ENCODE measurements at places on chromosomes 1 and 21. TPM values are rescaled to one million over a fixed set of nuclear protein-coding genes. Genes with fewer than 3 reads are reported as not detected.

GRCh38 chr1:61090546-61091202 lies 8.3 kb downstream of the NFIA start:
- DNase-seq, result no peak

The OVAAL gene
- total RNA-seq, result not detected

GRCh38 chr1:61210435-61211154 lies 128.2 kb downstream of the NFIA start:
- DNase-seq, result no peak

DNA sequence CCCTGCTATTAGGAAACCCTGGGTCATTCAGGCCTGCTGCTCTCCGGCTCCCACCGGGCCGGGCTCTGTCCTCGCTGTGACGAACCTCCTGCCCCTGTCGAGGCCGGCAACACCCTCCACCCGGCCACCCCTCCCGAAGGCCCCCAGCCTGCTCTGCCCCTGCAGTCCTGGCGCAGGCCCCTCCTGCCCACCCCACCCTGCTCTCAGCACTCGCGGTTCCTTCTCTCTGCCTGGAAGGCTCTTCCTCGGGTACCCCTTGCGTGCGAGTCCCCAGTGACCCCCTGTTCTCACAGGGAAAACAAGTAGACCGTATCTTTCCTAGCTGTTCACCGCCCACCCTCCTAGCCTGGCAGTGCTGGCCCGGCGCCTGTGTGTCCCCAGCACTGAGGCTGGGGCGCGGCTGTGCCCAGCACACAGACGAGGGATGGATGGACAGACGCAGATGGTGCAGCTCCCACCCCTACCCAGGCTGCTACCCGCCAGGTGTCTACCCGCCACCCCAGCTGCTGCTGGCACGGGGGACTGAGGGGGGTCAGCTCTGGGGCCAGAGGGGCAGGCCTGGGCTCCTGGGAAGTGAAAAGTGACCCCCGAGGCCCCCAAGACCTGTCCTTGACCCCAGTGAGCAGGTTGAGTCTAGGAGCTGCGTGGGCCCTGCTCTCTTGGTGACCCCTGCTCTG lies 3.1 kb upstream of the VWA1 start:
- DNase-seq, result no peak

DNA sequence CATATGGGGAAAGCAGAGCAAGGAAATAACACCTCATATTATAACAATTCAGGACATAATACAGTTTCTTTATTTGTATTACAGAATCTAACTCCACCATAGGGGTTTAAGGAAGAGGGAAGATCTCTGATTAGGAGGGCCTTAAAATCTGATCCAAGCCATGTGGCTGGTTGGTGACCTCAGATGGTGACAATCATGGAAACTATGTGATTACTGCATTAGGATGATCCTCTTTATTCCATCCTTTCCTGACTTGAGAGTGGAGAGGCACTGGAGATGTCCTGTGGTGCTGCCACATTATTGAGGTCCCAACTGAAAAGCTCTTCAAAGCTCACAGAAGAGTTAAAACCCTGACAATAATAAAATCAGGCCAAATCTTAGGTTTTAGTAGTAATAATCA lies 168.1 kb upstream of the BEND5 start:
- DNase-seq, result no peak

- no peak for DNase-seq
Observed at GRCh38 chr1:26702680-26703038, 6.8 kb downstream of the ARID1A start.

DNA sequence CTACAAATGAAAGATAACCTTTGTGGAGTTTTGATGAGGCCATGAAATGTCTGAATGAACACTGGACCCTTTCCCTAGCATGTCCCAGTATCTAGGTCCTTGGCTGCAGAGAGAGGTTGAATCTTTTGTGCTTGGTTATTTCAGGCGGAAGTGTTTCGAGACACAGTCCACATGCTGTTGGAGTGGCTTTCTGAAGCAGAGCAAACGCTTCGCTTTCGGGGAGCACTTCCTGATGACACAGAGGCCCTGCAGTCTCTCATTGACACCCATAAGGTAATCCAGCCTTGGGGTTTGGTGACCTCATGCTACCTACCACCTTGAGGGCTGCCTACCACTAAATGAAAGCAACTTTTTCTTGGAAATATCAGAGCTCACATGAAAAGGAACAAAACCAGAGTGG lies 38.9 kb upstream of the BMP8A start:
- DNase-seq, result no peak

DNA sequence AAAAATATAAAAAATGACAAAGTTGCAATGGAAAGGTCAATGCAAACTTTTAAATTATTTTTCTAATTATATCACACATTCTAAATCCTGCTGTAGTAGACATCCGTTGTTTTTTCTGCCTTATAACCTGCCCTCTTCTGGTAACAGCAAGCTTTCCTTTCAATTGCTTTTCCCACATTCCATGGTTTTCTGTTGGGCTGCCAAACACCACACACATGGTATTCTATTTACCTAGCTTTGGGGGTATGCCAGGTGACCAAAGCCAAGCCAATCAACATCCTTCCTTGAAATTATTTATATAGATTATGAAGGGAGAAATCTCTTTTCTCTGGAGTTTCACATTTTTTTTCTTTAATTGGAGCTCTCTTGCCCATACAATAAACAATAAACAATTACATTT lies 3.4 kb upstream of the LAMC1 start:
- DNase-seq, result peak; percentile 77

The HSF2BP gene
- 0.73 TPM for total RNA-seq

- peak; percentile 11 for DNase-seq
Observed at GRCh38 chr21:16533692-16534407, 804.1 kb downstream of the USP25 start.

DNA sequence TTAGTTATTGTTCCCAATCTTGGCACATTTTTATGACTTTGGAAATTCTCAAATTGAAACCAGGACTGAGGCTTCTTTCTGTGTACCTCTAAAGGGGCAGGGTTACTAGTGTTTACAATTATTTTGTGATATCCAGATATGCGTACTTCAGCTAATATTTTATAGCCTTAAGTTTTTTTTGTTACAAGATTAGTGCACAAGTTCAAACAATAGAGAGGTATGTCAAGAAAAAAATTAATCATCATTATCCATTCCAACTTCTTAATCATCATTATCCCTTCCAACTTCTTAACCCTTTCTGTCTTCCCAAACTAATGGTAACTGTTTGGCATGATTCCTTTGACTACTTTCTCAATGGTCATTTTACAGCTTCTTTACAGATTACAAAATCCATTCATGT lies 272.9 kb upstream of the C1orf105 start:
- DNase-seq, result no peak

DNA sequence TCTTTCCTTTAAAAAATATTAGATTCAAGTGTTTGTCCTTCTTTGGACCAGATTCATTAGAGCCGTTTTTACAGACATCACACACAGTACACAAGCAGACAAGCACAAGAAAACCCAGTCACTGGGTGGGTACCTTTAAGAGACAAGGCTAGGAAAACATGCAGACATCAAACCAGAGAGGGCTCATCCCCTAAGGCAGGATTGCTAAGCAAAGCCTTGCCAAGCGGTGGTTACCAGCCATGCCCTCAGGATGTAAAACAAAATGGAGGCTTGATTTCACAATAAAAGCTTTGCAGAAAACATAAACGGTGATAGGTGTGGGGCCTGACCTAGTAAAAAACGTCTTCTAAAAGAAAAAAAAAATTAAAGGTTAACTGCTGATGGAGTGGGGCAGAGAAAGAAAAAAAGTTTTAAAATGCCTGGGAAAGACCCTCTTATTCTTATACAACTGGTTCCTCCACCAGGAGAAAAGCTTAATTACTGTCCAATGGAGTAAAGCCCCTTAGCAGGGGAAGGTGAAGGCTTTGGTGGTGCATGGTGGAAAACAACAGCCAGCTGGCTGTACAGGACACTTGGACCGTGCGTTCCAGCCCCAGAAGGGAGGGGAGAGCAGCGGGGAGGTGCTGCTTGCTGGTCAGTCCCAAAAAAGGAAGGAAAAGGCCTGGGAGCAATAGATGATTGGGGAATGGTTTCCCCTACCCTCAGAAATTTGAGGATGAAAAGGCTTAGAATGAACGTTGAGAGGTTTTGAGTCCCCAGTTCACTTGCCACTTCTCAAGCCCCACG lies 30.4 kb upstream of the FMO1 start:
- no peak for DNase-seq

DNA sequence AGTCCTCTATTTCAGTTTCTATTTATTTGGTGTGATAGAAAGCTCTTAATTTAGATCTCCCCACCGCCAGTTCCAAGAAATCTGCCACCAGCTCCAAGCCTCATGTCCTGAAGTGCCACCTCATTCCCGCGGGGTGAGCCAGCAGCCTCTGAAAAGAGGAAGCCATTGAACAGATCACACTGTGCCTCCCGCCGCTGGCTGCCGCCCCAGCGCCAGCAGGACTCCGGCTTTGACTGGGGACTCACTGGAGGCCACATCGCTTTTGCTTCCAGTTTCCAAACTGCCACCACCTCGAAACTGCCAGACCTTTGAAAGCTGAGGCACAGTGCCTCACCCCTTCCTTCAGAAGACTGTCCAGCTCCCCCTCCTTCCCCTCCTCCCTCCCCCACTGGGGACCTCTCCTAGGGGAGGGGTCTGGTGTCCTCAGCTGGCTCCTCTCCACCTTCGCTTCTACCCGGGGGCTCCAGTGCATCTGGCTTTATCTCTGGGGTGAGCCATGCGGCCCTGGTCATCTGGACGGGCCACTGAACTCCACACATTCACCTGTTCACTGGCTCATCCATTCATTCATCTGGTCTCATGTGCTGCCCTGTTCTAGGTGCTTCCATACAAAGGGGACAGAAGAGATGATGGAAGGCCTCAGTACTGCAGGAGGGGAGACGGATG lies 58.9 kb downstream of the VPS26C start:
- DNase-seq, result peak; percentile 76

- no peak for DNase-seq
Observed at GRCh38 chr1:87044840-87045239, 130.4 kb downstream of the HS2ST1 start.

The C1orf226 gene
- total RNA-seq, result 2.9 TPM

The LCE3D gene
- total RNA-seq, result not detected

The RGS13 gene
- total RNA-seq, result not detected

The WNT3A gene
- total RNA-seq, result not detected

The CELSR2 gene
- 23.5 TPM for total RNA-seq

- DNase-seq, result no peak
Observed at GRCh38 chr1:174160603-174161002, 1.3 kb downstream of the RABGAP1L start.

DNA sequence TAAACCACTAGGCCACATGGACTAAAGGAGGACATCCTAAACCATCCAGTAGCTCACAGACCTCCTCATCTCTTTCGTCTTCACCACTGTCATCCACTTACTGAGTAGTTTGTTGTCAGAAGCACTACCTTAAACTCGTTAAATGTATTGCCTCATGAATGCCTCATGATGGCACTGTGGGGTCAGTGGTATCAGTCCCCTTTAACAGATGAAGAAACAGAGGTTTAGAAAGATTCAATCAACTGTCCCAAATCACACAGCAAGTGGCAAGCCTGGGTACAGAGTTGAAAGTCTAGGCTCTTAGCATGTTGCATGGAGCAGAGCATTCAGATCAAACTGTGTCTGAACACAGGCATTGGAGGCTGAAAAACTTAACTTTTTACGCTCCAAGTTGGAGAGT lies 183.6 kb upstream of the KIAA0040 start:
- DNase-seq, result no peak

GRCh38 chr1:64920941-64921589 lies 45.3 kb downstream of the JAK1 start:
- no peak for DNase-seq

GRCh38 chr1:56901716-56902115 lies 47.1 kb downstream of the C8A start:
- no peak for DNase-seq

DNA sequence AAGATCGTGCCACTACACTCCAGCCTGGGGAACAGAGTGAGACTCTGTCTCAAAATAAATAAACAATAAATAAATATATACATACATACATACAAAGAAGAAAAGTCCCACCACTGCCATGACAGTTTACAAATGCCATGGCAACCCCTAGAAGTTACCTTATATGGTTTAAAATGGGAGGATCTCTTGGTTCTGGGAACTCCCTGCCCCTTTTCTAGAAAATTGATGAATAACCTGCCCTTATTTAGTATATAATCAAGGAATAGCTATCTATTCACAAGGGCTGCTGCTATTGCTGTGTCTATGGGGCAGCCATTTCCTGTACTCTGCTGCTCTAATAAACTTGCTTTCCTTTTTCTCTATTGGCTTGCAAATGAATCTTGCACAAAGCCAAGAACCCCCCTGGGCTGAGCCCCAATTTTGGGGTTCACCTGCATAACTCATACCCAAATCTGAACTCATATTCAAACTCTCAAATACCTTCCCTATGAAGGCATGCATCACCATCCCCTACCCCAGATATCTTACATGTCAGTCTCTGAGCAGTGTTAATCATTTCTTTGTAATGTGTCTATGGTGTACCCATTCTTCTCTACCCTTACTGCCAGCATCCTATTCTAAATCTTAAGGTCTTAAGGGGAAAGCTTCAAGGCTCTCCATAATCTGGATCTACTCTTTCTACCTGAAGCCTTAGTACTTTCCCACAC lies 9.0 kb downstream of the GON4L start:
- no peak for DNase-seq

The NEGR1 gene
- total RNA-seq, result 4.1 TPM

The AK5 gene
- total RNA-seq, result not detected

DNA sequence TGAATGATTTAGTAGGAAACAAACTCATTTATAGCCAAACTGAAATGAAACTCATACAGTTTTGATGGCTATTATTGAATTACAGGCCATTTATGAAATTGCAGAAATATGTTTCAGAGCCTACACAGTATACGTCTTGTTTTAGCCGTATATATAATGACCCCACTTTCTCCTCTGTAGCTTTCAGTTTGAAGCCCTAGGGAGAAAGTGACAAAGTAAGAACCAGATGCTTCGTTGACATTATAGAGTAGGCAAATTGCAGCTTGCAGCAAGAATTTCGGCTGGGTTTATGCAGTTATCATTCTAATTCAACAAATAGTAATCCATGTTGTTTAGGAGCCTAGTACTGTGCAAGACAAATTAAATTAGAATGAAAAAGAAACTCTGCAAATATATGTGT lies 836.3 kb upstream of the ADGRL4 start:
- DNase-seq, result no peak

DNA sequence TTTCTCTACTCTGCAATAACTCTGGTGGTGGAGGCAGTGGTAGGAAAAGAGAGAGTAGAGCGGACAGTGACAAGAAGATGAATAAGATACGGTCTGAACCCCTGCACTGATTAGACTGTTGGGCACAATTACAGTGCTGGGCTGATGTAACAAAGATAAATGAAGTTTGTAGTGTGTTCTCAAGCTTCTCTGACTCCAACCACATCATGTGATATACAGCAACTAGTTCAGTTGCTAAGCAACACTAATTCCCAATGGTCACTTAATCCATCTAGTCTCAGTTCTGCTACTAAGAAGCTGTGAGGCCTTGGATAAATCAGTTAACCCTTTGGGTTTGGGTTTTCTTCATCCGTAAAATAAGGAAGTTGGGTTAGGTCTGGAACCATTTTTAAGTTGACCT lies 17.3 kb downstream of the DDR2 start:
- DNase-seq, result no peak

The PRDM15 gene
- 4.7 TPM for total RNA-seq

The VHLL gene
- total RNA-seq, result not detected

- DNase-seq, result no peak
Observed at GRCh38 chr1:35835398-35835797, 27.6 kb downstream of the AGO4 start.

- no peak for DNase-seq
Observed at GRCh38 chr1:92476071-92476631, 10.6 kb downstream of the GFI1 start.

The OPRD1 gene
- not detected for total RNA-seq

- no peak for DNase-seq
Observed at GRCh38 chr1:109959632-109959973, 25.0 kb upstream of the AHCYL1 start.

GRCh38 chr1:80349218-80349617 lies 1342.7 kb upstream of the ADGRL4 start:
- DNase-seq, result no peak
